Erythroblast (primary cell): ENCODE measurements at places on chromosomes 11 and 22.

DNA sequence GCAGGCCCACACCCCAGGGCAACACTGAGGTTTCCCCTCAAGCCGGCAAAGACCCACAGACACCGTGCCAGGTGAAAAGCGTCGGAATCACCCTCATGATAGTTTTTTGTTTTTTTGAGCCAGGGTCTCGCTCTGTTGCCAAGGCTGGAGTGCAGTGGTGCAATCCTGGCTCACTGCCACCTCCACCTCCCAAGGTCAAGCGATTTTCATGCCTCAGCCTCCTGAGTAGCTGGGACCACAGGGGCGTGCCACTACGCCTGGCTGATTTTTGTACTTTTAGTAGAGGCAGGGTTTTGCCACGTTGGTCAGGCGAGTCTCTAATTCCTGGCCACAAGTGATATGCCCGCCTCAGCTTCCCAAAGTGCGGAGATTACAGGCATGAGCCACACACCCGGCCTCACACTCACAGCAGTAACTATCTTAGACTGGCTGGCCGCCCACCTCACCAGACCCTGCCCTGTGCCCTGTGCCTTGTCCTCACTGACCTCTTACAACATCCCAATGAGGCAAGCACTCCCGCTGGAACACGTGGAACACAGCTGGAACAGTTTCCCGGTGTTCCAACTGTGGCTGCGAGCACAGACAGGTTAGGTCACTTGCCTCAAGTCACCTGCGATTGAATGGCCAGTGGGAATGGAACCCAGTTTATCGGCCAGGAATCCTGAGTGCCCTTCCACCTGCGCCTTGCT lies 21.1 kb downstream of the LRRC10B start:
- no peak for DNase-seq

GRCh38 chr11:61829806-61830205 lies 1.7 kb downstream of the FADS2 start:
- no peak for DNase-seq

DNA sequence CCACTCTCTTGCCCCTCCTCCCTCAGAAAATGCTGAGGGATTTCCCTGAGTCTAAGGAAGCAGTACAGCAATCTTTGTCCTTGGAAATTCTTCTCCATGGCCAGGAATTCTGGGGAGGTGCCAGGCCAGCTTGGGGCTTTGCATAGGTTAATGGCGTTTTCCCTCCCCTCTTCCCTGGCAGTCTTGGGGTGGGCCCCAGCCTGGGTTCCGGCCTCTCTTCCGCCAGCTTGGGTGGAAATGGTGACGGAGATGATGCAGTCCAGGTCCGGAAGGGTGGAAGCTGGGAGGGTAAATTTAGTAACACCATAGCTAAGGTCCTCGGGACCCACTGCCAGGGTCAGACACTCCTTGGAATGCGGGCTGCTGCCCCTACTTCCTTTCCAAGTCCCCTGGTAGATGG lies 5.0 kb downstream of the PHLDB1 start:
- no peak for DNase-seq

DNA sequence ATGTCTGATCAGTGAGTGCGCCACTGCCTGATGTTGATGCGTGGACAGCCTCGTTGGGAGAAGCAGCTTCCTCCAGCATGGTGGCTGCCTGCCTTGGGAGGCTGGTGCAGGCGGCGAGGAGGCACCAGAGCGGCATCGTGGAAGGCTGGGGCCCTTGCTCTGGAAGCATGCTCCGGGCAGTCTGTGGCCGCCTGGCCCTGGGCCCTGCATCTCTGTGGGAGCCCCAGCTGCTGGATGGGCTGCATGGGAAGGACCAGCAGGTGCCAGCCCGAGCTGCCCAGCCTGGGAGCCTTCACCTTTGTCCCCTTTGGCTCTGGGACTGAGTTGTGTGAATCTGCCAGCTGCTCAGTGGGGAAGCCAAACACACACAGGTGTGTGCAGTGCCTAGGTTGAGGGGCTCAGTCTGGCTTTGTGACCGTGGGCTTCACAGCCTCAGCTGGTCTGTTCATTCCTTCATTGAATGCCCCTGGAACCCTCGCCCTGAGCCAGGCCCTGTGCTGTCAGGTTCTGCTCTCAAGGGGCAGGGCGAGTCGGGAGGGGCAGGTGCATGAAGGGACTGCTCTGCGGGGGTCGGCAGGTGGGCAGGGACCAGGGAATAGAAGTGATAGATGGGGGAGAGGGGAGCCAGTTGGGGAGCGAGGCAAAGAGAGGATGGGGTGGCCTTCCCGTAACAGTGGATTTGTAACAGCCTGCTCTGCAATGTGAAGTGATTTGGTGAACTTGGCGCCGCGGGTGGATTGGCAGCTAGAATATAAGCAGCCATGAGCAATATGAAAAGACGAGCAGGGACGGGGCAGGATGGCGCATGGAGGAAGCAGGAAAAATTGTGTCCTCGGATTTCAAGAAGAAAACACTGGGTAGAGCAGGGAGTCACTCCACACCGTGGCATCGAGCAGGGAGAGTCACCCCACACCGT lies 354.2 kb downstream of the TBC1D22A start:
- no peak for DNase-seq

DNA sequence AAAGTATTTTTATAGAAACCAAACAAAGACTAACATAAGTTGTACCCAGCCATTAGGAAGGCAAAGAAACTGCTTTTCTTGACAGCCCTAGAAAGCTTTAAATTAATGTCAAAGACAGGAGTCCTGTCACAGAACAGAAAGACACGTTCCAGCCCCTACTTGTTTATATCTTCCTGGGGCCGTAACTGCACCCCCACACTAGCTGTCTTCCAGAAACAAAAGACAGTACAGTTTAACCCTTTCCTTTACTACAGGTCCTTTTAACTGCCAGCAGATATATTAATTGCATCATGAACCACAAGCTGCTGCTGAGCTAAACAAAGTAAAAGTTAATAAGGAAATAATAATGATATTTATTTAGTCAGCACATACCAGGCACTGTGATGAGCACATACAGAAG lies 20.3 kb upstream of the CFAP300 start:
- DNase-seq = no peak

- DNase-seq = no peak
Observed at GRCh38 chr11:1968454-1969002, 21.4 kb downstream of the MRPL23 start.

GRCh38 chr11:62856333-62856895 lies 17.0 kb upstream of the WDR74 start:
- DNase-seq = peak; percentile 59

- no peak for DNase-seq
Observed at GRCh38 chr22:50621948-50622722, 5.8 kb downstream of the ARSA start.

- no peak for DNase-seq
Observed at GRCh38 chr11:34356130-34356529, 1.7 kb downstream of the ABTB2 start.

DNA sequence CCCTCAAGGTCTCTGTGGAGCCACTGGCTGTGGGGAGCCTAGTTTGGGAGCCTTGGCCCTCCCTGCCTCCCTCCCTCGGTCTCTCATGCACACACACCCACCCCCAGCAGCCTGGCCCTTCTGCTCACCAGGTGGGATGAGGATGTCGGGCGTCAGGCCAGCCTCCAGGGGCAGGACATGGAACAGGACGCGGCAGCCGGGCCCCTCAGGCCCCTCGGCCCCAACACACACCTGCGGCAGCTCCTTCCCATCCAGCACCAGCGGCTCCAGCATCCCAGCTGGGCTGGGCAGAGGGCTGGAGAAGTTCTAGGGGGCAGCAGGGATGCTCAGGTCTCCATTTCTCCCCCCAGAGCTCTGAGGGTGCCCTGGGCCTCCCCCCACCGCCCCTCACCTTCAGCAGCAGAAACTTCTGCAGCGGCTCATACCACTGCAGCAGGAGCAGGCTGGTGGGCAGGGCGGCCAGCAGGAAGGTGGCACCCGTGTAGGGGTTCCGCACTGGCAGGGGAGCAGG lies 11.2 kb downstream of the MAP4K2 start:
- no peak for DNase-seq

DNA sequence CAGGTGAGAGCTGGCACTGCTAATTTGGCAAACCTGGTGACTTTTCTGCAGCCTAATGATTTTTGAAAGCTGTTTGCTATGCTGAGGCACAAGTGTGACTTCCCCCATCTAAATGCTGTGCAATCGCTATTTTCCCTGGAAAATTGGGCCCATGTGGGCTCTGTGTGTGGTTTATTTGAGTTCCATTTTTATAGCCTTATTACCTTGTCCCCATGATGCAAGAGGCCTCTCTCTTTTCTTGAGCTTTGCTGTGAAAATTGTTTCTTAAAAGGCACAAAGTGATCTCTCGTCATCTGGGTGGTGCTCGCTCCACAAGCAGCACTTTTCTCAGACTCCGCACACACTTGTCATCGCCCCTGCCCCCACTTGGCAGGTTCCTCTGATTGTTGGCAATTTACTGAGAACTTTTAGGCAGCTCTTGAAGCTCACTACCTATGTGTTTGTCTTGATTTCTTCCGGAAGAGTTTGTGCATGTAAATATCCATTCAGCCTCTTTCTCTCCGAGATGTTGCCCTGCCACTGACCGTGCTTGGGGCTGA lies 24.9 kb downstream of the BMAL1 start:
- no peak for DNase-seq

- no peak for DNase-seq
Observed at GRCh38 chr11:125720781-125721180, 25.3 kb upstream of the PATE1 start.

GRCh38 chr22:27205492-27206373 lies 548.3 kb downstream of the MIAT start:
- DNase-seq = no peak

- no peak for DNase-seq
Observed at GRCh38 chr11:10459029-10459970, 4.2 kb downstream of the AMPD3 start.

- DNase-seq = no peak
Observed at GRCh38 chr22:49925525-49926128, 7.2 kb downstream of the CRELD2 start.

DNA sequence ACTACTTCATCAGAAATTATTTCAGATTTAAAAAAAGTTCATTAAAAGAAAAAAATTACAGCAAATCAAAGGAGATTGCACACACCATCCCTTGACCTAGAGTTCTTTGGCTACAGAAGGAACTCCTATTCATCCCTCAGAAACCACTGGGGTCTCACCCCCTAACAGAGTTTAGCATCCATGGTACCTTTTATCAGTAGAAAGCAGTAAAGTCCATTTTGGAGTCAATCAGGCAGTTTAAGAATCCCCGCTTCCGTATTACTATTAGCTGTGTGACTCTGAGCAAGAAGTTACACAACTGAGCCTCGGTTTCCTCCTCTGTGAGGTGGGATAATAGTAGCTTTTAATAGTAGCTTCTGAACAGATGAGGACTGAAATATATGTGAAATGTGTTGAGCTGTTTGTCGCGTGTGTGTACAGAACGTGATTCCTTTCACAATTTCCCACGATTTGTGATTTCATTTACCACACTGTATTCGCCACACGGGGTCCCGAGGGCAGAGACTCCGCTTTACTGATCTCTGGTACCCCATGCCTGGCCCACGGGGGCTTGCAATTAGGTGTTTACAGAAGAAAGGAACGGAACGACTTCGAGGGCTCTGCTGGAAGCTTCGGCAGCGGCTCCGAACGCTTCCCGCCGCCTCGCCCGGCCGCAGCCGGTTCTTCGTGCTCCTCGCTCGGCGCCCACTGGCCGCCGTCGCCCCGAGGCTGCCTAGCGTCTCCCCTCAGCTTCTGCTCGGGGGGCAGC lies 72.5 kb upstream of the ZBED5 start:
- peak; percentile 39 for DNase-seq

- DNase-seq = no peak
Observed at GRCh38 chr22:46547883-46548244, 10.4 kb upstream of the CELSR1 start.

DNA sequence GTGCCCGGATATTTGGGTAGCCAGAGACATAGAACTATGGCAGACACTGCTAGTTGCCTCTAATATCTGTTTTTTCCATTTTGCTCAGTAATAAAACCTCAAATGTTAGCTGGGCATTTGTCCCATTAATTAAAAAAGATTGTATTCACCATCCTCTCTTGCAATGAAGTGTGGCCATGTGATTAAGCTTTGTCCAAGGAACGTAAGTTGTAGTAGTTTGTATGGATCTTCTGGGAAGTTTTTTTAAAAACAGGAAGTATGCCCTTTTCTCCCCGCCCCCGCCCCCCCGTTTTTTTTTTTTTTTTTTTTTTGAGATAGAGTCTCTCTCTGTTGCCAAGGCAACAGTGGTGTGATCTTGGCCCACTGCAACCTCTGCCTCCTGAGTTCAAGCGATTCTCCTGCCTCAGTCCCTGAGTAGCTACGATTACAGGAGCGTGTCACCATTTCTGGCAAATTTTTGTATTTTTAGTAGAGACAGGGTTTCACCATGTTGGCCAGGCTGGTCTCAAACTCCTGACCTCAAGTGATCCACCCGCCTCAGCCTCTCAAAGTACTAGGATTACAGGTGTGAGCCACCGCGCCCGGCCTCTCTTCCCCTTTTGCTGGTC lies 1.7 kb upstream of the TMEM135 start:
- peak; percentile 67 for DNase-seq

DNA sequence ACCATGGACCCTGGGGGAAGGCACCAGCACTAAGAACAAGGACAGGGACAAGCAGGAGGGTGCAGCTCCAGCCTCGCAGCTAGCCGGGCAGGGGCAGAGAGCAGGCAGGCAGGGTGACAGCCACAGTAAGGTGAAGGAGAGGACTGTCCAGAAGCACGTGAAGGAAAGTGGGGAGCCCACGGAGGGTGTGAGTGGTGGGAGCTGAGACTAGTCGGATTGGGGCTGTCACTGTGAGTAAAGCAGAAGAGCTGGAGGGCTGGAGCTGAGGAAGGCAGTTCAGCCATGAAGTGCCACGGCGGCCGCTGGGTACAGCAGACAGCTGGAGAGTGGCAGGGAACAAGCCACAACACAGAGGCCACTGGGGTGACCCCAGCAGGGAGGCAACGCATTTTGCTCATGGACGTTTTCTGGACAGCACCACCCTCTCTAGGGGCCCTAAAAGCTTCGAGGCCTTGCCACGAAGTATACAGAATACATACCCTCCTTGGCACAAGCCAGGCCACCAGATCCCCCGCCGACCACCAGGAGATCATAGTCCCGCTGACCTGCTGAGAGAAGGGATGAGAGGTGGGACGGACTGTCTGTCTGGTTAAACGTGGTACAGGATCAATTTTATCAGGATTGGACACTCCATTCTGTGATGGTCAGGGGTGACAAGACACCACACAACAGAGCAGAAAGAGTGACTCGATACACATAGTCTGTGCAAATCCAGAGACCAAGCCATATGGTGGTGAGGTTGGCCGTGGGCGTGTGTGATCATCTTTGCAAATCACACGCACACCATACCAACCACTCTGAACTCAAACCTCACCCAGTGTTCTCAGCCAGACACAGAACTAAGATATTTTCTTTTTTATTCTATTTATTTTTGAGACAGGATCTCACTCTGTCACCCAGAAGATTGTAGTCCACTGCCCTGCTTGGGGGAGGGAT lies 10.8 kb upstream of the COMT start:
- no peak for DNase-seq

- no peak for DNase-seq
Observed at GRCh38 chr11:43392713-43393112, 34.0 kb downstream of the TTC17 start.

DNA sequence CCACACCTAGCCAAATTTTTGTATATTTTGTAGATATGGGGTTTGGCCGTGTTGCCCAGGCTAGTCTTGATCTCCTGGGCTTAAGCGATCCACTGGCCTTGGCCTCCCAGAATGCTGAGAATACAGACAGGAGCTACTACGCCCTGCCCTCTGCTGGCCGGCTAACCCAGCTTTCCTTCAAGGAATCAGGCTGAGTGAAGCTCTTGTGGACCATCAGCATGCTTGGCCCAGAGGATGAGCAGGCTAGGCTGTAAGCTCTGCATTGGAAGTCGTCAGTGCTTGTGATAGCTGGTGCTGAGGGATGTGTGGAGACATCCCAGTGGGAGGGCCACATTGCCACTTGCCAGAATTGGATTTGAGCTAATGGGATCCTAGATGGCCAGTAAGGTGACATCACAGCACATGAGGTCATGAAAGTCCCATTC lies 60.6 kb downstream of the MED15 start:
- no peak for DNase-seq

- DNase-seq = no peak
Observed at GRCh38 chr22:49735901-49736421, 91.7 kb downstream of the BRD1 start.
